ENCODE measurements at places on chromosomes 3 and 15.

GRCh38 chr3:143321058-143321769 lies 201.6 kb downstream of the CHST2 start:
- DNase-seq, result no peak

- DNase-seq, result no peak
These were observed 412.1 kb downstream of the TBL1XR1 start for GRCh38 chr3:176785171-176785570.

- no peak for DNase-seq
These were observed 7.5 kb downstream of the C3orf22 start for GRCh38 chr3:126551121-126551838.

DNA sequence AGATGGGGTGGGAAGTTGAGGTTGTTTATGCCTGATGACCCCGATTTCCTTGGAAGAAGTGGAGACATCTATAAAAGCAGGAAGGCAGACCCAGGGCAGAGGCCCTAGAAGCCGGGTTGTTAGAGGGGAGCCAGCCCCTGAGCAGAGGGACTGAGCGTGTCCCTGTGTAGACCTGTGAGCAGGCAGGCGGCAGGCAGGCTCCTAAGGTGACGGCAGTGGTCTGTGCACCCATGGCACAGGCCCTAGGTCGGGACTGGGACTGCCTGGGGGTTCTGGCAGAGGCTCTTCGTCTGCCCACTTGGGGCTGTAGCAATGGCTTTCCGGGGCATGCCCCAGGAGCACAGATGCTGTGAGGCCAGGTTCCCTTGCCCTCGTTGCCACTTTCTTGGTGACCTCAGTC lies 9.9 kb downstream of the SEMA4B start:
- DNase-seq, result no peak

DNA sequence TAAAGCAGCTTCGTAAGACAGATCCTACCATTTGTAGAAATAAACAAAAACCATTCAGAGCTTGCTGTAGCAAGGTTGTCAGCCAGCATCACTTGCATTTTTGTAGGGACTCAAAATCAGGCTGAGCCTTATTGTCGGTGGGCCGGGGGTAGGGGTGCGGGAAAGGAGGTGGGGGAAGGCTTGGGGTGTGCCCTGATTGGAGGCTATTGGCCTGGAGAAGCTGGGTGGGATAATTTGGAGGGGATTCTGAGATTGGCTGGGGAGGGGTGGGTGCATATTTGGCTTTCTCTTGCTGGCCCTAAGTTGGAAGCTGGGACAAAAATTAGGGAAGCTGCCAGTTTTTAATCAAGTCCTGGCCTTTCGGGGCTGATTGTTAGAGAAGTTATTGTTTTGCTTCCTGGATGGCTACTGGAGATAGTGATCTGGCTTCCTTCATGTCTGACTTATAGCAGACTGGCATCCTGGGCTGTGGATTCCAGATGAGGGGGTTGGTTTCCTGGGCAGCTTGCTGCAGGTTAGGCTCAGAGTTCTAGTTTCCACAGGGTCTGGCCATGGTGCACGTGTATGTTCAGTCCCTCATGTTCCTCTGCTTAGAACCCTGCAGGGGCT lies 22.8 kb downstream of the STOML1 start:
- no peak for DNase-seq

GRCh38 chr3:143753006-143753405 lies 95.3 kb downstream of the SLC9A9 start:
- DNase-seq, result no peak

DNA sequence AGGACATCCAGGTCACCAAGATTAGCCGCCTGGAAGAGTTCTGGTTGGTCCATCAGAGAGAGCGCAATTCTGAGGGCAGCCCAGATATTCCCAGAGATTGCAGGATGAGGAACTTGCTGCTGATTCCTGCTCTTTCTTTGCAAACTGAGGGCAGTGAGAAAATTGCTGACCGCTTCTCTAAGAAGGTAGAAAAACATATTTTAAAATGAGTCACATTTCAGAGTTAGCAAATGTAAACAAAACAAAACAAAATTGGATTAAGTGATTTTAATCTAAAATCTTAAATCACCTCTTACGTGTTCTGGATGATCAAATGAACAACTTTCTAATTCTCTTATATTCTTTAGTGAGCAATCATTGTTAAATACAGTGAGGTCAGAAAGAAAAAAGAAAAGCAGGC lies 149.0 kb downstream of the USP13 start:
- DNase-seq, result no peak

DNA sequence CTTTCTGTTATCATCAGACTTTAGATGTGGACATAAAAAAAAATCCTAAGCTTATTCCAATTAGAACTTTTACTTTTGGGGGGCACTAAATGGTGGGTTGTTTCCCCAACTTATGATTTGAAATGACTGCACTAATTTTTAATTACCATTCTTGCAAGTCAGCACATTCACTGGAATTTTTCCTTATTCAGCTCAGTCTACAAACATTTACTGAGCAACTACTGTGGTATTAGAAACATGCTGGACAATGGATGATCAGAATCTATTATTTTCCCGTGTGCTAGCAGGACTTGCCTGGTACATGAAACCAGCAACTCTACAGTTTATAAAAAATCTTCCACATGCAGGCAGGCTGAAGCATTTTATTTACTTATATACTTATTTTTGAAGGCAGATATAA lies 273.6 kb downstream of the FOXP1 start:
- no peak for DNase-seq

GRCh38 chr15:27064080-27064479 lies 93.1 kb downstream of the GABRG3 start:
- no peak for DNase-seq

DNA sequence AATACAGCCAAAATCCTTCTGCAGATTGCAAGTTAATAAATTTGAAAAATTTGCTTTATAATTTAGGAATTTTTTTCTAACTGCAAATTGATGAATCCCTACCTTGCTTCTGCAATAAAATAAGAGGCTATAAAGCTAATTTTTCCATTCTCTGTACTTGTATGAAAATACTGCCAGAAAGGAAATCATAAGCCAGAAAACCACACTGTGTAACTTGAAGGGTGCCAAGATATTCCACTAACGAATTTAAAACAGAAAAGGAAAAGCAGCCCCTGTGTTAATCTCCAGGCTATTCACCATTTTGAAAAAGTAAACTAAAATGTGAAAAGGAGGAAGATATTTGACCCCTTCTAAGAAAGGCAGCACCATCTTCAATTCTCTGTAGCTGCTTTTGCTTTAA lies 557.9 kb upstream of the ZNF385D start:
- no peak for DNase-seq

- DNase-seq, result peak; percentile 33
These were observed 36.9 kb upstream of the FRMD4B start for GRCh38 chr3:69422751-69423150.

- no peak for DNase-seq
These were observed 231.7 kb upstream of the ARRDC4 start for GRCh38 chr15:97728791-97729190.

All from brain microvascular endothelial cell (primary cell).